Activated CD8-positive, alpha-beta memory T cell treated with anti-CD3 and anti-CD28 coated beads, Interleukin-2, amount 50 U/mL, for 4 hours (primary cell): ENCODE measurements at places on chromosomes 3 and 15.

DNA sequence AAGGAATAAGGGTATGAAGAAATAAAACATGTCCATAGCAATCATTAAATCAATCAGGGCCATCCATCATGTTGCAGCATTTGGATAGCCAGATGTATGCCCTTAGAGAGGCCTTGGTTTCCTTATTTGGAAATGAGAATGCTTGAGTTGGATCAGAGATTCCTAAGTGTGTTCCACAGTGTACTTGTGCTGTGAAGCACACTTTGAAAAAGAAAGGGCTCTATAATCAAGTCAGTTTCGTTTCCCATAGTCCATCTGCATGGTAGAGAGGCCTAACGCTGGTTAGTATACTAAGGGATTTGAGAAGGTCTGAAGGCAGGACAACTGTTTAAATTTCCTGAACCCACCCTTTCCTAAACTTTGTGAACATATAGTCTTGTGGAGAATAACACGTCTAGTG lies 30.9 kb downstream of the RBMS3 start:
- DNase-seq = no peak

DNA sequence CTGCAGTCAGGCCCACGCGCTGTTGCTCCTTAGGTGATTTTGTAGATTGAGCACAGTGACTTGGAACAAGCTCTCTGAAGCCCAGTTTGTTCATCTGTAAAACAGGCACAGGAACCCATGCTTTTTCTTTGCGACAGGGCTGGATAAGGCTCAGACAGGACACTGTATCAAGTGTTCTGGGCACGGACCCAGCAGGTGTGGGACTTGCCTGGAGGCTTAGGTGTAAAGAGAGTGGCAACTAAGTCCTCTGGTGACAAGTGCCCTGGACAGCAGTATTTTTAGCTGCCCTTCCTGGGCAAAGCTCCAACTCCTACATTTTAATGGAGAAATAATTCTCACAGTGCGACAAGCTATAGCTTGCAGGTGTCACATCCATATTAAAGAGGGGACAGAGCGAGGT lies 32.2 kb downstream of the CD276 start:
- no peak for DNase-seq

DNA sequence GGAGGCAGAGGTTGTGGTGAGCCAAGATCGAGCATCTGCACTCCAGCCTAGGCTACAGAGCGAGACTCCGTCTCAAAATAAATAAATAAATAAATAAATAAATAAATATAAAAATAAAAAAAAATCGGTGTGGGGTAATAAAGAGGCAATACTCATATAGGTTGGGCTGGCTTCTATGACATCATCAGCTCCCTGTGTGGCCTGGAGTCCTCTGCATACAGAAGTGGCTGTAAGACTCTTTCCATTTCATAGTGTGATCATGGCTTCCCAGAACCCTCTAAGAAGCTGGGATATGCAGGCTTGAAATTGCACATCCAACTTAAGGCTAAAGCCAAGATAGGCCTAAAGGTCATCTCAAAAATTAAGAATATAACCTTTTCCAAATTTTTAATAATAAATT lies 101.6 kb downstream of the ZIC4 start:
- DNase-seq = no peak

DNA sequence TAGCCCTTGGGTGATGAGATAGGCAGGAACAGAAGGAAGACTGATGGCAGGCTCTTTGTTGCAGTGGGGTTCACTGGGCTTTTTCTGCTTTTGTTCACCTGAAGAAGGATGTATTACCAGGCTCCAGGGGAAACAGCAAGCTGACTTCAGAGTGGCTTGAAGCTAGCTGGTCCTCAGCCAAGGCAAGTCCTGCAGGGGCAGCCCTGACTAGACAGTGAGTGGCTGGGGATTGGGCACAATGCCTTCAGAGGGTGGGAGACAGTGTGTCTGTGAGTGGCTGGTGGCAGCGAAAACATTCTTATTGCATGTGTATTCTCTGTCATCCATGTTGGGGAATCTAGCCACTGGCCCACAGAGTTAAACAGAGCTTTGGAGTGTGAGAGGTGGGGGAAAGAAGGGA lies 2.3 kb upstream of the TEX264 start:
- no peak for DNase-seq

DNA sequence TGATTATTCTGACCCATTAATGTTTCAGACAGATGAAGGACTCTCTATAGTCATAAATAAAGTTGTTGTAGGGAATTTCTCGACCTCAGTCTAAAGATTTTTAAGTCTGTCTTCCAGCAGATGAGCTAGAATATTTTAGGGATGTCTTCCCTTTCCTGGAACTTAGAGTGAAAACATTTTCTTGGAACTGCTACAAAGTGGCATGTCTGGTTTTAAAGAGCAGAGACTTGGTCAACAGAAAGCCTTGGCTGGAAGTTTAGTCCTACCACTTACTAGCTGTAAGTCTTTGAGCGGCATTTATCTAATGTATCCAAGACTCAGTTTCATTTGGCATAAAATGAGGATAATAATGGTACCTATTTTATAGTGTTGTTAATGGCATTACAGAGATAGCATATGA lies 120.0 kb upstream of the TGFBR2 start:
- no peak for DNase-seq

DNA sequence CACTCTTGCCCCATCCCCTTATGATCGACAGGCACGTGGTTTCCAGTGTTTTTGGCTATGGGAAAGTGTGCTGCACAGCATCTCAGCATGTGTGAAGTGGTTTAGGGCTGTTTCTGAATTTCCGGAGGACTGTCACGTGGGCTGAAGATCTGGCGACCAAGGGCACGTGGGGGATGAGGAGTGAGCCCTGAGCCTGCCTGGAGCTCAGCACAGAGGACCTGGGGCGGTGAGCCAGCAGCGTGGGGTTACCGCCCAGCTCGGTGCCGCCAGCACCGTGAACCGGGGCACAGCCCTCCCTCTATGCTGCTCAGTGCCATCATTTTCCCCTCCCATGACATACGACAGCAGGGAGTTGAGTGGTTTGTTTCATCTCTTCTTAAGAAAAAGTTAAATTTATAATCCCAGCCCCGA lies 150.2 kb downstream of the DNAJB8 start:
- peak; percentile 61 for DNase-seq
